ENCODE measurements at places on chromosomes 11 and 22.

GRCh38 chr11:119912229-119912628 lies 183.2 kb upstream of the NECTIN1 start:
- no peaks in the 10 kb centered on the region for H3K36me3 ChIP-seq
- H3K27me3 ChIP-seq = no peaks in the 10 kb centered on the region
- DNase-seq = no peak

DNA sequence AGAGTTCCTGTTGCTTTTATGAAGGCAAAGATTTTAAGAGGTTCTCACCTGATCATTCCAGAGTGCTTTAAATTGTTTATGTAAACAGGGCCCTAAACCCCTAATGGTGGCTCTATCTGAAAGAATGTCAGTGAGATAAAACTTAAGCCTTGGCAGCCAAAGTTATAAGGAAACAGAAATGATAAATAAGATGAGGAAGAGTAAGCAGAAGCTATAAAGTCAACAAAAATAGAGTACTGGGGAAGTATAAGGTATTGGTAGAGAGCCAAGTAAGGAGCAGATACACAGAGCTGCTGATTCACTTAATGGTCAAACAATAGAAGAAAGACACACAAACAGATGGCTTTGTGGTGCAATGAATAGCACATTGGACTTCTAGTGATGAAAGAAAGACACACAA lies 37.9 kb downstream of the TMPRSS5 start:
- H3K4me3 ChIP-seq = no peak overlapping the region
- DNase-seq = no peak
- H3K27me3 ChIP-seq = no peaks in the 10 kb centered on the region
- no peak overlapping the region for H3K27ac ChIP-seq
- no peaks in the 10 kb centered on the region for H3K4me1 ChIP-seq
- no peaks in the 10 kb centered on the region for H3K36me3 ChIP-seq

- H3K36me3 ChIP-seq = no peaks in the 10 kb centered on the region
- no peaks in the 10 kb centered on the region for H3K27me3 ChIP-seq
- no peaks in the 10 kb centered on the region for H3K4me1 ChIP-seq
- H3K27ac ChIP-seq = no peak overlapping the region
These were observed 7.3 kb upstream of the SPINDOC start for GRCh38 chr11:63805844-63806415.

- peak overlapping the region; percentile 39 for H3K4me3 ChIP-seq
- peaks cover 27% of the 10 kb centered on the region for H3K4me1 ChIP-seq
- no peaks in the 10 kb centered on the region for H3K36me3 ChIP-seq
- peak; percentile 39 for DNase-seq
- H3K27ac ChIP-seq = no peak overlapping the region
These were observed 328.3 kb downstream of the TBC1D22A start for GRCh38 chr22:47090591-47091245.

DNA sequence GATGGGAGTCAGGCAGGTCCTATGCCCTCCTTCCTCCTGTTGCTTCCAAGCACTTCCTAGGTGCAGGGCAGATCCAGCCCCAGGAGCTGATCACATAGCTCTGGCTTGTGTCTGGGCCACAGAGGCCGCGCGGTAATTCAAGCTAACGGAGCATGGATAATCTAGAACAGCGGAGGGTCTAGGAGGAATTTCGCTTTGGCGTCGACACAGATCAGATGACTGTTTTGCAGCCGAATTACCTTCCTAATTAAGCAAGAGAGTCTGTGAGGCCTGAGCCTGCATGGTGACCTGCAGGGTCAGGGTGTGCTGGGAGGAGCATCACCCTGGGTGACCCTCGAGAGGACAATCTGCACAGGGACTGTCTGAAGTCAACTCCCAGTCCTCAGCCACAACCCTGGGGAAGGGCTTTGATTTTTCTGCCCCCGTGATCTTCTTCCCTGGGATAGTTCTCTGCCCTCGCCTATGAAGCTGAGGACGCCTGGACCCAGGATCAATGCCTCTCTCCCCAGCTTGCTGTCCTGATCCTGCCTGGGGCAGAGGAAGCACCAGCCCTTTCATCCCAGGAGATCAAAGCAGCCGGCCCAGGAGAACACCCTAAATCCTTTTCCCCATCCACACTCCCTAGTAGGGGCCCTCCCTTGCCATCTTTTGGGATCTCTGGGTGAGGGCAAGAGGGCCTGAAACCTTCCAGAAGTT lies 11.0 kb downstream of the NECTIN1 start:
- H3K4me3 ChIP-seq = no peak overlapping the region
- H3K36me3 ChIP-seq = no peaks in the 10 kb centered on the region
- no peak for DNase-seq
- H3K4me1 ChIP-seq = peaks cover 1% of the 10 kb centered on the region
- H3K27me3 ChIP-seq = no peaks in the 10 kb centered on the region

GRCh38 chr11:78467370-78467769 lies 49.8 kb upstream of the GAB2 start:
- H3K27ac ChIP-seq = no peak overlapping the region
- peaks cover 11% of the 10 kb centered on the region for H3K4me1 ChIP-seq
- H3K4me3 ChIP-seq = no peak overlapping the region

GRCh38 chr22:45917146-45917545 lies 59.8 kb downstream of the WNT7B start:
- H3K36me3 ChIP-seq = no peaks in the 10 kb centered on the region
- no peaks in the 10 kb centered on the region for H3K27me3 ChIP-seq
- no peaks in the 10 kb centered on the region for H3K4me1 ChIP-seq
- no peak for DNase-seq

- peaks cover 16% of the 10 kb centered on the region for H3K36me3 ChIP-seq
- peak overlapping the region; percentile 95 for H3K4me3 ChIP-seq
- H3K27ac ChIP-seq = no peak overlapping the region
- H3K27me3 ChIP-seq = peaks cover 5% of the 10 kb centered on the region
These were observed 352 bp downstream of the C22orf23 start for GRCh38 chr22:37953062-37953436.

- DNase-seq = no peak
- H3K4me3 ChIP-seq = no peak overlapping the region
- H3K27ac ChIP-seq = no peak overlapping the region
- no peaks in the 10 kb centered on the region for H3K36me3 ChIP-seq
- H3K4me1 ChIP-seq = no peaks in the 10 kb centered on the region
- H3K27me3 ChIP-seq = no peaks in the 10 kb centered on the region
These were observed 23.4 kb upstream of the CLMP start for GRCh38 chr11:123218451-123218850.

DNA sequence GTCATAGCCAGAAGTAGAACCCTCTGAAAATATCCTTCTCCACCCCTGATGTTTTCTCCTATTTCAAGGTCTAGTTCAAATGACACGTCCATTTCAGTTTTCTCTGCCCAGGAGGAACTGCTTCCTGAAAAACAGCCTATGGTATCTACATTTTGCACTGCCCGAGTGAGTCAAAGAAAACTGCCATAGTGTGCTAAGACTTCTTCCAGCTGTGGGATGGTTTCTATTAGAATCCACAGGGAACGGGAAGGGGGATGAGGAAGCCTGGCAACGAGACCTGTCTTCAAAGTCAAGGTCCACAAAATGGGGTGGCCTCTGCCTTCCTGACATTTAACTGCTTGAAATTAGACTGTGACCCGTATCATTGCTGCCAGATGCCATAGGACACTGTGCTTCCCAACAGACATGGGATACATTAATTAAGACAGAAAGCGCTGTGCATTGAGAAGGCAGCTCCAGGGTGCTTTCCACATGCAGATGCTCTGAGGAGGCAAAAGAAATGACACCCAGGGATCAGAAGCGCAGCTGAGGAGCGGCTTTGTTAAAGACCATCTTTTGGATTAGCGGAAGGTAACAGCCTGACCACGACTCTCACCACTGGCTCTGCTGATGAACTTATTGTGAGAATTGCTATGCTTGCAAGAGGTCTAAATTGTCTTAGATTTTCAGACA lies 39.4 kb upstream of the NUP50 start:
- no peak overlapping the region for H3K4me3 ChIP-seq
- H3K27me3 ChIP-seq = no peaks in the 10 kb centered on the region
- no peak overlapping the region for H3K27ac ChIP-seq
- DNase-seq = no peak
- no peaks in the 10 kb centered on the region for H3K36me3 ChIP-seq
- peaks cover 3% of the 10 kb centered on the region for H3K4me1 ChIP-seq

GRCh38 chr11:130156108-130157022 lies 3.2 kb upstream of the ST14 start:
- H3K27me3 ChIP-seq = peaks cover 28% of the 10 kb centered on the region
- H3K4me1 ChIP-seq = peaks cover 13% of the 10 kb centered on the region
- no peak for DNase-seq
- no peak overlapping the region for H3K27ac ChIP-seq
- H3K36me3 ChIP-seq = no peaks in the 10 kb centered on the region
